Stimulated activated naive CD8-positive, alpha-beta T cell treated with anti-CD3 and anti-CD28 coated beads, Interleukin-15, amount 100 ng/mL, for 72 hours (primary cell): ENCODE measurements at places on chromosomes 16 and 17.

GRCh38 chr16:2392025-2392424 lies 37.2 kb upstream of the CCNF start:
- no peak for DNase-seq

DNA sequence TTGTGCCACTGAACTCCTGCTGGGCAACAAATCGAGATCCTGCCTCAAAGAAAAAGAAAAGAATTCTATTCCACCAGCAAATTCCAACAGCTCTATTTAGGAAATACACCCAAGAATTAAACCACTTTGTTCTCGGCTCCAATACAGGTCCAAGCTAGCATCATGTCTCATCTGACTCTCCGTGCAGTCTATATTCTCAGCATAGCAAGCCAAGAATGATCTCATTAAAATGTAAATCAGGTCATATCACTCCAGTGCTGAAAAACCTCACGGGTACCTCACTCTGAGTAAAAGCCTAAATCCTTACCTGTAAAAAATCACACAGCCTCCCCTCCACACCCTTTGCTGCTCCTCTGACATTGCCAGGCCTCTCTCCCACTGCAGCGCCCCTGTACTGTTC lies 23.9 kb downstream of the UBE2G1 start:
- no peak for DNase-seq

- DNase-seq = no peak
Measured at GRCh38 chr17:41457676-41458075, 9.5 kb downstream of the KRT32 start.

DNA sequence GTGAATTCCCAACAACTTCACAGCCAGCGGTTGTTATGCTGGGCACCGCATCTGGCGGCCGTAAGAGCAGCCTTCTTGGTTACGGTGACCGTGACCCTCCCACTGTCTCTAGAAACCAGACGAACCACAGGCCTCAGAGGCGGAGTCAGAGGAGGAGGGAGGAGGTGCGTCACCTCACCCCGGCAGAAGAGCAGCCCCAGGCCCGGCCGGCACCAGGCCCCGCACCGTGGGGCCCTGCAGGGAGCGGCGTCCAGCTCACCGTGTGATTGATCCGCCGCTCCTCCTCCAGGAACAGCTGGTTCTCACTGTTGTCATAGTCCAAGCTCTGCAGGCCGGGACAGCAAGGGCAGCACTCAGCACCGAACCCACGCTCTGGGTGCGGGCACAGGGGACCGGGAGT lies 13.7 kb downstream of the CLCN7 start:
- no peak for DNase-seq

DNA sequence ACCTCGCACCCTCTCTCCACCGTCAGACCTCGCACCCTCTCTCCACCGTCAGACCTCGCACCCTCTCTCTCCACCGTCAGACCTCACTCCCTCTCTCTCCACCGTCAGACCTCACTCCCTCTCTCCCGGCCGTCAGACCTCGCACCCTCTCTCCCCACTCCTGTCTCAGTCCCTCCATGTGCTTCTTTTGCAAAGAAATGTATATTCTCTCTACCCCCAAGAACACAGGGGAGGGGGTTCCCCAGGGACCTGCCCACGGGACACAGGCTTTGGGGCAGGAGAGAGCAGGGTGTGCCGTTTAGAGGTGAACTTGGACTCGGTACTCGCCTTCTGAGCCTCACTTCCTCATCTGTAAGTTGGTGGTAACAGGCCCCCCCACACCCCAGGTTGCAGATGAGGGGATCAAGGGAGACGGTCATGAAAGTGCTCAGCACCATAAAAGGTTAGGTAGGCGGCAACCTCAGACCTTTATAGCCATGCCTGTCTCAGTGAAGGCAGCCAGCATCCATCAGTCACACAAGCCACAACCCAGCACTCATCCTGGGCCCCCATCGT lies 63.7 kb downstream of the RPH3AL start:
- DNase-seq = no peak

DNA sequence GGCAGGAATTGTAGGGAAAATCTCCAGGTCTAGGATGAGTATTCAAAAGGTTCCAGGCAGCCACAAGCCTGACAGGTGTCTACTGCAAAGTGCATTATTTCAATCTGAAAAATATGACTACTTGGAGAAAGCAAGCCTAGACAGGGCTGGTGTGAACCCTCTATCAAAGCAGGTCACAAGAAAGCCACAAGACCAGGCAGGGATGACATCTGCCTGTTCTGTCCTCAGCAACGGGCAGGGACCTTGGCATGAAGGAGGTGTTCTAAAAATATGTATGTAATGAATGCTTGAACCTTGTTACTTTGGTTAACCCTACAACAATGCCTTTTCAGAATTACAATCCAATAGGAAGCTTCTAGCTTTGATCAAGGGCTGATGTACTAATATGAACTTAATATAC lies 1.2 kb upstream of the COX6A2 start:
- DNase-seq = no peak

- DNase-seq = no peak
Measured at GRCh38 chr17:15479703-15480102, 12.3 kb upstream of the CDRT4 start.

DNA sequence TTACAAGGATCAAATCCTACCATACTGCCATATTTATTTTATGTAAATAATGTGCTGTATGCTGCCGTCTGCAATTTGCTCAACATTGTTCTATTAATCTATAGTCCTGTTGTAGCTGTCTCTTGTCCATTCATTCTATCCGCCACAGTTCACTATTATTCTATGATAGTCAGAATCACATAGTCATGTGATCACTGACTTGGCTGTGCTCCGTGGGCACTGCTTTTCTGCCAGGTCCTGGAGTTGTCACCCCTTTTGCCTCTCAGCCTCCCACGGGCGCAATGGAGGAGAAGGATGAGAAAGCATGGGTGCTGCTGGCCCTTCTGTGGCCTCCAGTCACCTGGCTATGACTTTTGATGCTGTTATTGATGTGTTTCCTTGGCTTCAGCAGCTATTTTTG lies 37.3 kb upstream of the ANKFY1 start:
- no peak for DNase-seq

DNA sequence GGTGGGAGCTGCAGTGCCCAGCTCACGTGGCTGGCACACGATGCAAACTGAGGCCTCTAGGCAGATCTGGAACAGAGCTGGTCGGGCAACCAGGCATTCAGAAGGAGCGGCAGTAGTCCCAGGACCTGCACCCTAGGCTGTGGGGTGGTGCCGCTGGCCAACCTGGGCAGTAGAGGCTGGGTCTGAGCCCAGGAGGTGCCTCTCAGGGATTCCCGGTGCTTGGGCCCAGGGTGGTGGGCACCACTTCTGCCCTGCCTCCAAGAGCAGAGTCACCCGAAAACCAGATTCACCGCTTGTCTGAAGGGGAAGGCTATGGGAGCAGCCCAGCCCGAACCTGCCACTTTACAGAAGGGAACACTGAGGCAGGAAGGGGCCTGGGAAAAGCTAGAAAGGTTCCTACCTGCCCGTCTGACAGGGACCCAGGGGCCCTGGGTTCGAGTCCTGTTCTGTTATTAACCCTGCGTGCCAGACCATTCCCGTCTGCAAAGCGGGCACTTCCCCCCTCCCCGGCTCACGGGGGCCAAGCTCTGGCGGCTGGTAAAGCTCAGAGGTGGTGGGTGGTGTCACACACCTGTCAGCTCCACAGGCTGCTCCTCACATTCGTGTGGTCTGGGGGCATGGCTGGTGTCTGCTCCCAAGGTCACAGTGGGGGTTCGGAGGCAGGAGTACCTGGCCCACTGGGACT lies 16.9 kb downstream of the GLIS2 start:
- DNase-seq = no peak

DNA sequence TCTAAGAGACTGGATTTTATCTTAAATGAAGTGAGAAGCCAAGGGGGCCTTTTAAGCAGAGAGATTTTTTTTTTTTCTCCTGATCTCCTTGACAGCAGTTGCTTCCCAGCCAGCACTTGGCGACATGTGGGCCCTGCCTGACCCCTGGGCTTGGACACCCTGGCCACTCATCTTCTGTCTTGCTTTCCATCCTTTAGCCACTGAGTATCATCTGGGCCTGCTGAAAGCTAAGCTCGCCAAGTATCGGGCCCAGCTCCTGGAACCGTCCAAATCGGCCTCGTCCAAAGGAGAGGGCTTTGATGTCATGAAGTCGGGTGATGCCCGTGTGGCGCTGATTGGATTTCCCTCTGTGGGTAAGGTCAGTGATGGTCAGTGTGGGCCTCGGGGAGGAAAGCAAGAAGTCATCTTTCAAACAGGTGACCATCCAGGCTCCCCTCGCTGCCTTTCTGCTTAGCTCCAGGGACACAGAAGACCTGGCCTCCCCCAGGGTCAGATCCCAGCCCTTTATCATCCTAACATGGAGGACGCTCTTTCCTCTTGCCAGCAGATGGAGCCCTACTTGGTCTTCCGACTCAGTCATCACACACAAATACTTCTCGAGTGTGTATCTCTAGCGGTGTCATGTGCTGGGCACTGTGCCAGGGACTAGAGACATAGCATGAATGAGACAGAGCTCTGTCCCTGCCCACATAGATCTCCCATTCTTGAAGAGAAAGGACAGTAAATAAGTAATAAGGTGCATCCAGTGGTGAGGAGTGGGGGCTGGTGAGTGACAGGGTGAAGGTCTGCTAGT lies 6.1 kb downstream of the DRG2 start:
- no peak for DNase-seq

- peak; percentile 48 for DNase-seq
Measured at GRCh38 chr16:81451753-81452680, 7.4 kb downstream of the CMIP start.
